ENCODE measurements at places on chromosomes 7 and 10.

GRCh38 chr7:125253452-125254190 is 324.0 kb upstream of the POT1 start:
- peak; percentile 73 for DNase-seq

DNA sequence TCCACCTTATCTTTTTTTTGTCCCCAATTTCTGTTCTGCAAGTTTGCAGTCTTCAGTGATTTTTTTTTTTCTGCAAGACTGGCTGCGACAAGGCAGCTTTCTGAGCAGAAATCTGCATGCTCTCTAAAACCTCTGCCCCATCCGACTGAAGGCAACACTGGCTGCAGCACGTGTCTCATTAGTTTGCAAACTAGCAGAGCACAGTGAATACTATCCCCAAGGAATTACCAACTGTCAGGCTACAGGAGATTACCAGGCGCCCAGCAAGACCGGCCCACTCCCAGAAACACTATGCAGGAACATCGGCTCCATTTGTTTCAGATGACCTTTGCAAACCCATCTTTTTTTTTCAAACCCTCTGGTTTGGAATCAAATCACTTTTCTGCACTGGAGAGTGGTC is 538.8 kb downstream of the SORCS1 start:
- DNase-seq = no peak

GRCh38 chr10:24027107-24027506 is 181.8 kb upstream of the KIAA1217 start:
- DNase-seq = no peak

- DNase-seq = no peak
Measured at GRCh38 chr10:91604553-91605534, 28.0 kb downstream of the PPP1R3C start.

DNA sequence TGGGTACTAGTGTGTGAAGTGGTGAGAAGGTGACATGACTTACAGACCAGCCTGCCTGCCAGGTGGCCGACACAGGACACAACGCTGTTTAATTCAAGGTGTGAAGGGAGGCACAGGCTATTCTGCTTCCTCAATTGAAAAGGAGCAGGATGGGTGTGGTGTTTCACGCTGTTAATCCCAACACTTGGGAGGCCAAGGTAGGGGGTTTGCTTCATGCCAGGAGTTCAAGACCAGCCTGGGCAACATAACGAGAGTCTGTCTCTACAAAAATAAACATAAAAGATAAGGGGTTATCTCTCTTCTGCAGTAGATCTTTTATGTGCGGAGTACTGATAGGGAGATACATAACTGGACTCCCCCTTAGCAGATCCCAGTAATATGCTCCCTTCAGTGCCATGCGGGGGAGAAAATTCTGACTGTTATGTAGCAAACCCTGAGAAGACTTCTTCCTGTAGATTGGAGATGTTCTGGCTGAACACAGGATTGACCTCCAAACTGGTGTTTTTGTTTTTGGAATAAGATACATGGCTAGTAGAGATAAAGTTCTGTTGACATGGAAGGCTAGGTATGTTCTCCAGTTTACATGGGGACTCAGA is 63.2 kb downstream of the CCNY start:
- no peak for DNase-seq

DNA sequence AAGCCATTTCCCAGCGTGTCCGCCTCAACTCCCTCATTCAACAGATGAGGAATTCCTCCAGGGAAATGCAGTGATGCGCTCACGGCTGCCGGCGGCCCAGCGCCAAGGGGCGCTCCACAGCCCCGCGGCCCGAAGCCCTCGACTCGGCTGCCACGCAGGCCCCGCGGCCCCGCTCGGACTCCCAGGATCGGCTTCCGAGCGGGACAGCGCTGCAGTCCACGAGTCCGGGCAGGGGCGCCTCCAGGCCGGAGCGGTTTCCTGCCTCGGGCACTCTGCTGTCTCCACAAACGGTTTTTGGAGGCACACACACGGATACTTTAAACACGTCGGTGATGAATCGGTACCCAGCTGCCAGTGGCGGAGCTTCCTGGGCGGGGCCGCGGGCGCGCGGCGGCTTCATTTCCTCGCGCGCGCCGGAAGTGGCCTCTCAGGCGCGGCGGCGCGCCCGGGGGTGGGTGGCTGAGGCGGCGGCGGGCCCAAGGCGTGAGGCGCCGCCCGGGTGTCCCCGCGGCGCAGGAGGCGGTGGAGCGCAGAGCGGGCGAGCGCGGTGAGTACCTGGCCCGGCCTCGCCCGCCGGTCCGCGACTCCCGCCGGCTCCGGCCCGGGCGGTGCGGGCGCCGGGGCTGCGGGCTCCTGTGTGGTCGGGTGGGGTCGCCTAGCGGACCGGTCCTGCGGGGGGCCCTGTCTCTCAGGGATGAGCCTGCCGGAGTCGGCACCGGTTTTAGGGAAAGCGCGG is at the start of gene CSGALNACT2:
Gene CSGALNACT2, plus strand, starts transcription at position 425 of the 736 bp plus-strand sequence. CDS start 16,705 bp downstream, outside the sequence.
- no peak for DNase-seq

DNA sequence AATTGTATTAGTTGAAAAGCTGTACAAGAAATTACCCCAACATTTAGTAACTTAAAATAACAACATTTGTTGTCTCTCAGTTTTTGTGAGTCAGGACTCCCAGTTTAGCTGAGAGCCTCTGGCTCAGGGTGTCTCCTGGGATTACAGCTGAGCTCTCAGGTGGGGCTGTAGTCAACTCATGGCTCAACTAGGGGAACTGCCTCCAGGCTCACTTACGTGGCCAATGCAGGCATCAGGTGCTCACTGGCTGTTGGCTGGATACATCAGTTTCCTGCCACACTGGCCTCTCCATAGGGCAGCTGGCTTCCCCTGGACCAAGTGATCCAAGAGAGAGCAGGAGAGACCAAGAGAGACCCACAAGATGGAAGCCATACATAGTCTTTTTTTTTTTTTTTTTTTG is 17.5 kb downstream of the CCNY start:
- DNase-seq = no peak

- no peak for DNase-seq
Measured at GRCh38 chr7:157016352-157017041, 6.0 kb upstream of the MNX1 start.

GRCh38 chr10:70785190-70785589 is at the start of gene TBATA:
TBATA (minus strand) TSS chr10:70785377; CDS start chr10:70783379, 1,998 bp downstream.
- DNase-seq = no peak

- DNase-seq = no peak
Measured at GRCh38 chr10:17703706-17704105, 48.3 kb upstream of the TMEM236 start.

GRCh38 chr10:131726967-131727366 is 173.8 kb upstream of the PPP2R2D start:
- no peak for DNase-seq

- DNase-seq = no peak
Measured at GRCh38 chr10:549391-549790, 140.1 kb downstream of the DIP2C start.

- no peak for DNase-seq
Measured at GRCh38 chr10:106819490-106819889, 345.0 kb downstream of the SORCS1 start.

DNA sequence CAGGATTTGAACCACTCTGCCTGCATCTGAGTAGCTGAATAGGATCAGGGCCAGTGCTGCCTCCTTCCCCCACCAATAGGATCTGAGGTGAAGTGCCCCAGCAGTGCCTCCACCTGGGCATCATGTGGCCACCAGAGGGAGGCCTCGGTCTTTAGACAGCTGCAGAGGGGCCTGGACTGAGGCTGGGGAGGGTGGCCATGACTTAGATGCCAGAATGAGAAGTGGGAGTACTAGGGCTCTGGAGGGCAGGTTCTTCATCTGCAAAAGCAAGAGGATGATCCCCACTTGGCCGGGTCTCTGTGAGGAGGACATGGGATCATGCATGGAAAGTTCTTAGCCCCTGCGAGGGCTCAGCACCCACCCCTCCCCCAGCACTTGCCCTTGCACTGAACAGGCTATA is 56.9 kb downstream of the NEUROG3 start:
- no peak for DNase-seq

- DNase-seq = no peak
Measured at GRCh38 chr10:77666821-77667220, 29.2 kb upstream of the KCNMA1 start.

- DNase-seq = no peak
Measured at GRCh38 chr7:71787513-71787912, 624.6 kb downstream of the CALN1 start.

DNA sequence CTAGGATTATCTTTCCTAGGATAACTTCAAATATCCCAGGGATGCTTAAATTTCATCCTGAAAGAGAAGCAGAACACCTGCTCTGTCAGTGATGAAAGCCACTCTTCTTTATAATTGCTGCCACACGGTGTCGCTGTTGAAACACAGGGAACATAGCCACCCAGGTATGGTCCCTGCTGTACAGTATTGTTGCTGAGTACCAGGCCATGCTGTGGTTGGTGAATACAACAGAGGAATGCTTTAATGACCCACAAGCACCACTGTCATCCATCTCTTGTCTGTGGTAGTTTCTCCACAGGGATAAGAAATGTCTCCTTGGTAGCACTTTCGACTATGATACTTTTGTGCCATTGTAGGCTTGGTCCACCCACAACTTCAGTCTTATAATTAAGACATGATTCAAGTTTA is 70.6 kb upstream of the STARD3NL start:
- DNase-seq = peak; percentile 6

- no peak for DNase-seq
Measured at GRCh38 chr10:79072994-79073645, 4.4 kb downstream of the ZMIZ1 start.

GRCh38 chr7:45178241-45179225 is 20.9 kb downstream of the RAMP3 start:
- no peak for DNase-seq

DNA sequence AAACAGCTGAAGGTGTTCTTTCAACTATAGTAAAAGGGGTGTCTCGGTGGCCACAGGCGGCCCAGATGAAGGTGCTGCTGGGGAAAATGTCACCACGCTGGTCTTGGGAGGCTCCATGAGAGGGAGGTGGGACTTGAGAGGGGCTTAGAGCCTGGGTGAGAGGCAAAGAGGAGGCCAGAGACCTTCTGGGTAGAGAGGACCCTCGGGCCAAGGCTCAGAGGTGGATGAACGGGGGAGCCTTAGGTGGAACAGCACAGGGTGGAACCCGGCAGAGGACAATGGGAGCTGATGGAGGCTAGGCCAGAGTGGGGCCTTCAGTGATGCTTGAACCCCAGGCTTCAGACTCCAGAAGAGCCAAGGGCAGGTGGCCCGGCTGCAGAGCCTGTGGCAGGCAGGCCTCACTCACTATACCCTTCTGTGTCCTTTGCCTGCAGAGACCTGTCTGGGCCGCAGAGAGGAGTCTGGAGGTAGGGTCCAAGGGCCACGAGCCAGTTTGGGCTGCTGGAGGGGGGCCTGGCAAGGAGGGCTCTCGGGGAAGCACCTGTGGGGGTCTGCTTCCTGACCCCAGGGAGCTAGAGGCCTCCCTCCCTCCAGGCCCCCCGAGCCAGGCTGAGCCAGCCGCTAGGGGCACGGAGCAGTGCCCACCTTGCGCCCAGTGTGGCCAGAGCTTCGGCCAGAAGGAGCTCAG is 32.1 kb downstream of the ZNF783 start:
- DNase-seq = no peak

GRCh38 chr10:52997007-52997406 is 224.4 kb upstream of the MBL2 start:
- DNase-seq = no peak

DNA sequence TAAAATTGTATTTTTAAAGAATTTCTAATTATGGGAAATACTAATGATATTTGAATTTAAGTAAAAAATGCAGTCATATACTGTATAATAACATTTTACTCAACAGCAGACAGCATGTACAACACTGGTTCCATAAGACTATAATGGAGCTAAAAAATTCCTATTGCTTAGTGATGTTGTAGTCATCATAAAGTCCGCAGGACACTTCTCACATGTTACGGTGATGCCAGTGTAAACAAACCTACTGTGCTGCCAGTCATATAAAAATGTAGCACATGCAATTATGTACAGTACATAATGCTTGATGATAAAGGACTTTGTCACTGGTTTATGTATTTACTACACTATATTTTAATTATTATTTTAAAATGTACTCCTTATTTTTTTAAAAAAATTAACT is 629.3 kb downstream of the IPMK start:
- no peak for DNase-seq

Measured in epithelial cell of prostate (primary cell).